H9 (cell line): ENCODE measurements at places on chromosomes 7 and 10. TPM values are rescaled to one million over a fixed set of nuclear protein-coding genes. Genes with fewer than 3 reads are reported as not detected.
A peak's percentile ranks its signal among the peaks of the same experiment; 100 is the strongest.

CFAP69 gene
- total RNA-seq, result 2.5 and 2.9 TPM in 2 replicates

LIPM gene
- total RNA-seq, result not detected in 2 replicates

DNA sequence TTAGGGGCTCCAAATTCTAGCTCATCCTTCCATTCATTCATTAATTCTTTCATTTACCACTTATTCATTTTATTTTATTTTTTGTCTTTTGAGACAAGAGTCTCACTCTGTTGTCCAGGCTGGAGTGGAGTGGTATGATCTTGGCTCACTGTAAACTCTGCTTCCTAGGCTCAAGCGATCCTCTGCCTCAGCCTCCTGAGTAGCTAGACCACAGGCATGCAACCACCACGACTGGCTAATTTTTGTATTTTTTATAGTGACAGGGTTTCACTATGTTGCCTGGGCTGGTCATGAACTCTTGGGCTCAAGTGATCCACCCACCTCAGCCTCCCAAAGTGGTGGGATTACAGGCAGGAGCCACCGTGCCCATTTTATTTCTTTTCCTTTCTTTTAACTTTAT, 31.6 kb downstream of the FGF8 start:
- no peak for DNase-seq

DNA sequence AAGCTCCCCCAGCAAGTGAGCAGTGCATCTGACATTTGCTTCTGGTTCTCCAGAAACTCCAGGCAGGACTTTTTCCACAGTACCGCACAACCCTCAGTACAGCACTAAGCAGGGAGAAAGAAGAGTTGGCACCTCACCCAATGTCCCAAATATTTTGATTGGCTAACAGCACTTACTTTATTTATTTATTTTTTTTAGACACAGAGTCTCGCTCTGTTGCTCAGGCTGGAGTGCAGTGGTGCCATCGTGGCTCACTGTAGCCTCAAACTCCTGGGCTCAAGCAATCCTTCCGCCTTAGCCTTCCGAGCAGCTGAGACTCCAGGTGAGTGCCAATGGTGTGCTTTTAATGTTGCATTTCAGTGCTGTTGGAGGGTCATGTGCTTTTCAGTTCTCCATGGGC, 200.3 kb upstream of the ZMIZ1 start:
- DNase-seq, result no peak

DNA sequence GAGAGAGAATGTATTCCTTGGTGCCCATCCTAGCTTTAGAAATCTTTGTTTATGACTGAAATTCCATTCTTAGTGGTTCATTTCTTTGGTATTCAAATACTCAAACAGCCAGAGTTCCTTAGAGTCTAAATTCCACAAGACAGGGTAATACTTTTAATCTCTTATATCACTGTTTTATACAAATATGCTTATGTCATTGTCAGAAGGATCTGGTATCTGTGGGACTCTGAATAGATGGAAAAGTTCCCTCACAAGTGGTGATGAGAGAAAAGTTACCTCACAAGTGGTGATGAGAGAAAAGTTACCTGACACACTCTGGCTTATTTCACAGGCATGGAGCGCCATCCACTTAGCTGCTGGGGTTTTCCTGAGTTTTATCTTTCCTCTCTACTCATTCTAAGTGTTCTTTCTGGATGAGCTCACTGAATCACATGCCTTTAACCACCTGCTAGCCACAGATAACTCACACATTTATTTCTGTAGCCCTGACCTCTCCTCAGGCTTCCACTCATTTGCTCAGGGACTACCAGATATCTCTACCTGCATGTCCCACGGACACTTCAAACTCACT, 784.0 kb downstream of the SUGCT start:
- DNase-seq, result no peak

DNA sequence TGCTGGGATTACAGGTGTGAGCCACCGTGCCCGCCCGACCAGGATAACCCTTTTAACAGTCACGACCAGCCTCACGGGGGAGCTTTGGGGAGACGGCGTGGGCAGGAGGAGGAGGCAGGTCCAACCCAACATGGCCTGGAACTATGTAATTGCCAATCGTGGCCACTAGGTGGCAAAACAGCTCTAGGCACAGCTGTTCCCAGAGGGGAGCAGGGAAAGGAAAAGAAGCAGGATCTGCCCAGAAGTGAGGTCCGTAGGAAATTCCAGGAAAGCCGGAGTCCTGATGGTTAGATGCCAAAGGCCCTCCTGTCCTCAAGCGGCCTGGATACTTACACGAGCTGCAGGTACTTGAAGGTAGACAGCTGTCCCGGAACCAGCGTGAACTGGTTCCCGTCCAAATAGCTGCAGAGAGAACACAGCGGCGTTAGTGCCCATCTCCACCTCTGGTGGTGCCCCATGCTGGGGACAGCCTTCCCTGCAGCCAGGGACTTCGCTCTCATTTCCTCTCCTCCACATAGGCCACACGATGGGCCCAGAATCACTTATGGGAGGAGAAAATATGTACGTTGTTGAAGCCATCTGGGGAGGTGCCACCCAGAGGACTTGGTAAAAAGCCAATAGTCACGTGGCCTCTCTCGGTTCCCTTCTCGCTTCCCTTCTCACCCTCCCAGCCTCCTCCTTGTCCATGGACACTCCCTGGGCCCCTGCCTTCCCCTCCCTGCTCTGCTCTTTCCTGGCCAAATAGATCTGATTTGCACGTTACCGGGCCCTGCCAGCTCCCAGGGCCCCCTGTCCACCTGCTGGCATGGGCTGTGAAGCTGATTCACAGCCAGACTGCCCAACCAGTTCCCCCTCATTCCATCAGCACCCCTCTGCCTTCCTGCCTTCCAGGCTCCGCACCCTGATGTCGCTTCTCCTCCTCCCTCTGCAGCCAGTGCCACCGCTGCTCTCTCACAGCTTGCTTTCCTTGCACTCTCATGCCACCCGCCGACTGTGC, 148.1 kb downstream of the SLIT1 start:
- DNase-seq, result peak; percentile 92

GRCh38 chr7:75055830-75056772, 17.5 kb downstream of the RCC1L start:
- DNase-seq, result no peak

DNA sequence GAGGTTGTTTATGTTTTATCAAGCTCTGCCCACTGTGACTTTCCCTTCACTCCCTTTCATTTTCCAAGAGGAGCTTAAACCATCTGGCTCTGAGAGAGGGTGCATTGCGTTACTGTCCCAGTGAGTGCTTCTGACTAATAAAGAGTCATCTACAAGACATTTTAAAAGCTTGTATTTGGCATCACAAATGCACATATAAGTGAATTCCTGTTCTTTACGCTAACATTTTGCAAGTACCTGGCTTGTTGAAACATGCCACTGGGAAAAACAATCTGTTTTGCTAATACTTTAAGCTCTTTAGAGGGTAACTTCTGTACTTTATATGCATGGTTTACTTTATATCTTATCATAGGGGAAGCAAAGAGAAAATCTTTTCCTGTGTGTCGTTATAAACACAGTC, 534.6 kb upstream of the POM121L12 start:
- no peak for DNase-seq

DNA sequence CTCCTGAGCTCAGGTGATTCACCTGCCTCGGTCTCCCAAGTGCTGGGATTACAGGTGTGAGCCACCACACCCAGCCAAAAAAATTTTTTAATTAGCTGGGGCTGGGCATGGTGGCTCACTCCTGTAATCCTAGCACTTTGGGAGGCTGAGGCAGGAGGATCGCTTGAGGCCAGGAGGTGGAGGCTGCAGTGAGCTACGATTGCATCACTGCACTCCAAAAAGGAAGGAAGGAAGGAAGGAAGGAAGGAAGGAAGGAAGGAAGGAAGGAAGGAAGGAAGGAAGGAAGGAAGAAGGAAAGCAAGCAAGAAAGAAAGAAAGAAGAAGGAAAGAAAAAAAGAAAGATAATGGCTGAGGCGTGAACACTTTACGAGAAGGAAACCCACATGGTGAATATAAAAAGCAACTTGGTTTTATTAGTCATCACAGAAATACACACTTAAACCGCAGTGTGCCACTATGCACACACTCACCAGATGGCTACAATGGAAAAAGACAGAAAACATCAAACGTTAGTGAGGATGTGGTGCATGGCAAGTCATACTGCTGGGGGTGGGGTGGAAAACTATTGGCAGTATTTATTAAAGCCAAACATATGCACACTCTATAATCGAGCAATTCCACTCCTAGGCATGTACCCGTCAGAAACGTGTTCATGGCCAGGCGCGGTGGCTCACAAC, 4.4 kb upstream of the CCL26 start:
- no peak for DNase-seq
